ENCODE measurements at places on chromosomes 13 and 19.

DNA sequence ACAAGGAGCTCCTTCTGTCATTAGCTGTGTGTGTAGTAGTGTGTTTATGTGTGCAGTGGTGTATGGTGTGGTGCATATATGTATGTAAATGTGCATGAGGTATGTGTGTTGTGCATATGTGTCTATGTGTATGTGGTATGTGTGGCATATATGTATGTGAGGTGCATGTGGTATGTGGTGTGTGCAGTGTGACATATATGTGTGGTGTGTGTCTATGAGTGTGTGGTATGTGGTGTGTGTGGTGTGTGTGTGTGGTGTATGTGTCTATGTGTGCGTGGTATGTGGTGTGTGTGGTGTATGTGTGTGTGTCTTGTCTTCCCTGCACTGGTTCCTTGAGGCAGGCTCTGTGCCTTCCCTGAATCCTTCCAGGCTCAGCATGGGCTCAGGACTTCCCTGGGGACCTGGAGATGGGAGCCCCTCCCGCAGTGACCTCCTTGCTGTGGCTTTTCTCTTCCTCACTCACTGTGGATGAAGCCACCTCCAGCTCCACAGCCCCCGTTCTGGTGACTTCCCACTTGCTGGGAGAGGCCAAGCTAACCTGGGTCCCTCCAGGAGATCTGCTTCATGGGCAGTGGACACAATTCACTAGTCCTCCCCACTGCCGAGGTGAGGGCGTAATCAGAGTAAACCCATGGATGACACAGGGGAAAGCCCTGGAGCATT, 64.2 kb downstream of the CCDC70 start:
- no peak for DNase-seq

DNA sequence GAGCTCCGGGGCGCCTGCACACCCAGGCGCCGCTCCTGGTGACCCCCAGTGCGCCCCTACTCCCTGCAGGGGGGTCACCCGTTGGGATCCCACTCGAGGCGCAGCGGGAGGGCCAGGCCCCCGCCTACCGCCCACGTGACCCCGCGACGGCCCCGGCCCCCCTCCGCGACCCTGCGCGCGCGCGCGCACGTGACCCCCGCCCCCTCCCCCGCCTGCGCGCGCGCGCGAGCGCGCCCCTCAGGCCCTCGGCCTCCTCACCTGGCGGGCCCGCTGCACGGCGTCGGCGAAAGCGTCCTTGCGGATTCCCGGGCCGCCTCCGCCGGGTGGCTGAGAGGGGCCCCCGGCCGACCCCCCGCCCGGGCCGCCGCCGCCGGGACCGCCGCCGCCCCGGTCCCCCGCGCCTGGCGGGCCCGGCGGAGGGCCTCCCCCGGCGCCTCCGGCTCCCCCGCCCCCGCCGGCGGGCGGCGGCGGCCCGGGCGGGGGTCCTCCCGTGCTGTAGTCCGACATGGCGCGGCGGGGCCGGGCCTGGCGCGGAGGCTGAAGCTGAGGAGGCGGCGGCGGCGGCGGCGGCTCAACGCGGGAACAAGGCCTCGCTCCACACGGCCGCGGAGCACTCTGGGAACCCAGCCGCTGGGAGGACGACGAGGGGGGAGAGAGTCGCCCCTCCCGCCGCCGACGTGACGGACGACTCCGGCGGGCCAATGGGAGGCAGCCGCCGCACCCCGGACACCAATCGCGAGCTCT, at the start of gene KHSRP:
Gene KHSRP (minus strand): TSS at position 617 of the 744 bp plus-strand sequence. CDS start 110 bp downstream, at position 507.
- DNase-seq: no peak

- DNase-seq: no peak
Observed at GRCh38 chr19:632579-633067, 714 bp downstream of the POLRMT start.

DNA sequence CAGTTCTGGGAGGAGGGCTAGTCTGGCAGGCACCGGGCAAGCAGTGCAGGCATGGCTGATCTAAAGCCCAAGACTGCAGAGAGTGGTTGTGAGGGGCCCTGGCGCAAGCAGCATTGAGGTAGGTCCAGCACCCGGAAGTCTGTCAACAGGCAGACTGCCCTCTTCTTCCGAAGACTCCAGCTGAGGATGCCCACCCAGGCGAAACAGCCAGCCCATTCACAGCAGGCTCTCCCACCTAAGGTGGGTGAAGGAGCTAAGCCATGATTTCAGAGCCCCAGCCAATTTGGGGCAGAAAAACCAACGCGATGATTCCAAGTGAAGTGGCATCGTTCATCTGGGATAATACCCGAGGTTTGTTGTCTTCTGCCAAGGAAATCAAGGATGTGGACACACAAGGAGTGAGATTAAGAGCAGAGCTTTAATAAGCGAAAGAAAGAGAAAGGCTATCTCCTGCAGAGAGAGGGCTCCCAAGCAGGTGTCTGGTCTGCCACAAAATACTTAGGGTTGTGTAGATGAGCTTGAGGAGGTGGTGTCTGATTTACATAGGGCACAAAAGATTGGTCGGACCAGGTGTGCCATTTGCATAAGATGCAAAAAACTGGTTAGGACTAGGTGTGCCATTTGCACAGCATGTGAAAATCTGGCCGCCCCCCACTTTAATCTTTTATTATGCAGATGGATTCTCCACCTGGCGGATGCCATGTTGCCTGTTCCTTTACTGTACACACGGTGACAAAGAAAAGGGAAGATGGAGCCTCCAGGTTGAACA, 22.6 kb downstream of the FAM124A start:
- no peak for DNase-seq

DNA sequence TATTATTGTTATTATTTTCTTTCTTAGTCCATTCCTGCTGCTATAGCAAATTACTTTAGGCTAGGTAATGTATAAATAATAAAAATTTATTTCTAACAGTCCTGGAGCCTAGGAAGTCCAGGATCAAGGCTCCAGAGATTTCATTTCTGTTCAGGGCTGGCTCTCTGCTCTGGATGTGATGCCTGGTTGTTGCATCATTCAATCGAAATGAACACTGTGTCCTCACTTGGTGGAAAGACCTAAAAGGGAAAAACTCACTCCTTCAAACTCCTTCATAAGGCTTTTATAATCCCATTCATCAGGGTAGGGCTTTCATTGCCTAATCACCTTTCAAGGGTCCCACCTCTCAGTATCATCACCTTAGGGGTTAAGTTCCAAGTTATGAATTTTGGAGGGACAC, 395.0 kb downstream of the EFNB2 start:
- DNase-seq: no peak

DNA sequence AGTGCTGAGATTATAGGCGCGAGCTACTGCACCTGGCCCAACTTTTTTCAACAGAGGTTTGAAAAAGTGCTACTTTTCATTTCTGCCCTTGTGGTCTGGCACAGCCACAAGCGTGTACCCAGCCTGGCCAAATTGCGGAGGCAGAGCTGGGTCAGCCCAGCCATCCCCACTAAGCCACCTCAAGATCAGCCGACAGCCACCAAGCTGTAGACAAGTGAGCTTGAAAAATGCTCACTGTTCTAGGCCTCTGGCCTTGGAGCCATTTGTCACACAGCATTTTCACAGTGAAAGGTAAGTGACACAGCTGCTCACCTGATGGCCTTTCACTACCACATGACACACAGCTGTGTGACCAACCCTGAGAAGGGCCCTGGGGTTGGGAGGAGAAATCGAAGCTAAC, 27.3 kb downstream of the DNMT1 start:
- DNase-seq: no peak

- DNase-seq: no peak
Observed at GRCh38 chr13:106156468-106156867, 379.0 kb downstream of the EFNB2 start.

DNA sequence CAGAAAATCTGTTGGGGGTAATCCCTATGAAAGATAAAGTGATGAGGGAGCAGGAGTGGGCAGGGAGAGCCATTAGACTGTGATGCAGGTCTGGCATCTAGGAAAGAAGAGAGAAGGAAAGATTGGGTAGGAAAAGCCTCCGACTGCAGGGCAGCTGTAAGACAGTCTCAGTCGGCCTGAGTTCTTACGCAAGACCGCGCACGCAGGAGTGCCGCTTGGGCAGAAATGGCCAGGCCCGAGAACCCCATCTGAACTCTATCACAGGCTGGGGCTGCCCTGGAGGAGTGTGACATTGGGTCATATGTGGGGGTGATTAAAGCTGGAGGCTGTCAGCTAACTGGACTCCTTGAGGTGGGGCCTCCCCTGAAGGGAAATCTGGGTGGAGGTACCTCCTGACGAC, 13.9 kb upstream of the FBXL3 start:
- no peak for DNase-seq

- no peak for DNase-seq
Observed at GRCh38 chr13:36288794-36289391, 8.7 kb downstream of the CCDC169 start.

DNA sequence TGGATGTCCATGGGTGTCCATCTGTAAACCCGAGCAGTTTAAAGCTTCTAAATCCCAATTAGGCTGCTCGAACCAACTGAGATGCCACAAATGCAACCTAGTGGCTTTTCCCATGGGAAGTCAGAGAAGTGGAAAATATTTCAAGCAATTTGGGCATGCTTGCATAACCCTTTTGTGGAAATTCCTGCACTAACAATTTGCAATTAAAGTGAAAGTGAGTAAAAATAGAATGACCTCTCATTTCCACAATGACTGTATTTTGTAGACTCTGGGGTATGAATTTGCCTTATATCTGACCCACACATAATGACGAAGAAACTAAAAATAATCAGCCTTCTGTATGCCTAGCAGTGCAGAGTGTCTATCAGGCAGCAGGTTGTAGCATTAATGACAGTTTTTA, 91.8 kb upstream of the TSC22D1 start:
- DNase-seq: no peak

- DNase-seq: no peak
Observed at GRCh38 chr13:42011601-42012350, 36.7 kb upstream of the DGKH start.

DNA sequence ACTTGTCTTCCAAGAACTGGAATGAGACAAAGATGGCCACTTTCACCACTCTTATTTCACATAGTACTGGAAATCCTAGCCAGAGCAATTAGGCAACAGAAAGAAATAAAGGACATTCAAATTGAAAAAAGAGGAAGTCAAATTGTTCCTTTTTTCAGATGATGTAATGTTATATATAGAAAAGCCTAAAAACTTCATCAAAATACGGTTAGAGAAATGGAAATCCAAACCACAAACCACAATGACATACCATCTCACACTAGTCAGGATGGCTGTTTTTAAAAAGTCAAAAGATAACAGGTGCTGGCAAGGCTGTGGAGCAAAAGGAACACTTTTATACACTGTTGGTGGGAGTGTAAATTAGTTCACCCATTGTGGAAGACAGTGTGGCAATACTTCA, 113.3 kb upstream of the SPRY2 start:
- DNase-seq: no peak

DNA sequence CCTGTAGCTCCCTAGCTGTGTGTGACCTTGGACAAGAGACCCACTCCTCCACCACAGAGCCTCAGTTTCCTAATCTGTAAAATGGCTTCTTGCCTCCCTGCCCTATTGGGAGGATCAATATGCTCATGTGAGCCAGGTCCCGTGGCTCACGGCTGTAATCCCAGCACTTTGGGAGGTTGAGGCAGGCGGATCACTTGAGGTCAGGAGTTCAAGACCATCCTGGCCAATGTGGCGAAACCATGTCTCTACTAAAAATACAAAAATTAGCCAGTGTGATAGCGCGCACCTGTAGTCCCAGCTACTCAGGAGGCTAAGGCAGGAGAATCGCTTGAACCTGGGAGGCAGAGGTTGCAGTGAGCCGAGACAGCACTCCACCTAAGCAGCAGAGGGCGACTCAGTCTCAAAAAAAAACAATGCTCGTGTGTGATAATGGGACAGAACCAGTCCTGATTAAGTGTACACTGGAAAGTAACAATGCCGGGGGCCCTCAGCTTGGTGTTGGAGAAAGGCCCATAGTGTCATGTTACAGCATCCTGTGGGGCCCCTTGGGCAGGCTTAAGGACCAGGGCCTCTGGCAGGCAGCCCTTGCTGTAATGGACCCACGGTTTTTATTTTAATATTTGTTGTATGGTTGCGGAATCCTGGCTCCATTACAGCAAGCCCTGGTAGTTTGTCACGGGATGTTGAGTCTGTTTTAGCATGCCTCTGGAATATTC, 6.8 kb downstream of the RPS11 start:
- no peak for DNase-seq

GRCh38 chr13:113740286-113740556, 18.8 kb upstream of the TMEM255B start:
- DNase-seq: no peak

GRCh38 chr13:66532146-66532545, 698.0 kb downstream of the PCDH9 start:
- DNase-seq: no peak

DNA sequence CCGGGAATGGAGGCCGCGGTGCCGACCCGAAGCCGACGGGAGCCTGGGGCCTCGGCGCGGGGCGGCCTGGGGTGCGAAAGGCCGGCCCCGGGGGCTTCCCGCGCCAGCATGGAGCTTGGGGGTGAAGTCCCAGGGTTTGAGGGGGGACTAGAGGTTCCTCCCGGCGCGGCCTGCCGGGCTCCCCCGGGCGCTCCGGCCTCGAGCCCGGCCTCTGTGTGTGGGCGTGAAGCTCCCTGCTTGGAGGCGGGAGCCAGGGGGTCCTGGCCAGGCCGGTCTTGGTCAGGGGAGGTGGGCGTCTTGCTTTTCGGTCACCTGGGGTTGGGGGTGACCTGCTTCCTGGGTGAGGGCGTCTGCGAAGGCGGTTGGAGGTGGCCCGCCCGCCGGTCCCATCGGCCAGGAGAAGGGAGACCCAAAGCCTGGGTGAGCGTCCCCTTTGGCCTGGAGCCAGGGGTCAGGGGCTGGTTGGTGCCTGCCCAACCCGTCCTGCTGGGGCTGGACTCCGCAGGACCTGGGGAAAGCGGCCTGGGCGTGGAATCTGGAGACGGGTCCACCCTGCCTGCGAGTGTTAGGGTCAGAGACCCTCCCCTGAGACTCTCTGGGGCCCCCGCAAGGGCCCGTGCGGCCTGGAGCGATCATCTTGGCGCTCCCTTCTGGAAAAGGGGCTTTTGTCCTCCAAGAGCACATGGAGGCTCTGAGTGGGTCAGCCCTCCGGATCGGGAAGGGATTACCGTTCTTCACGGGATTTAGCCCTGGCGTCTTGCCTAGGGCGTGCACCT, 535 bp downstream of the BSG start:
- no peak for DNase-seq

DNA sequence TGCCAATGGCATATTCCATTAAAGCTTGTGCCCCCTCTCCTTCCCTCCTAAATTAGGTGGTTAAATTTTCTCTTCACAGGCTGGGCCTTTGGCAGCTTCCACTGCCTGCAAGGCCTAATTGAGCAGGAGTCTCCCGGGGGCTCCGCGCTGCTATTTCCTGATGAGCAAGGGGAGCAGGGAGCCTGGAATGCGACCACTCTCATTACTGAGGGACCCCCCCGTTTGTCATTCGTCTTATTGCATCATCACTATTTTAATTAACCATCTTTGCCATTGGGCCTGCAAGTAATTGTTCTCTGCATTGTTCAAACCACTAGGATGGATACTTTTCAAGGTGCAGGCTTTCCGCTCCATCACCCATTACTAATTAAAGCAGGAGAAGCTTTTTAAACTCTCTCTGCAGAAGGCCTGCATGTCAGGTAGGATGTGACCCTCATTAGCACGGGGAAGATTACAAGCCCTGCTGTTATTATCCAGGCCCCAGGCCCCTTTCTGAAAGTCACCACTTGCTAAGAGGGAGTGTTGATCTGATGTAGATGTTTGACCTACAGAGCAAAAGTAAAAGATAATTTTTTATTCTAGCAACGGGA, 142.3 kb downstream of the OXGR1 start:
- DNase-seq: no peak

GRCh38 chr19:7925171-7925851, 624 bp downstream of the CTXN1 start:
- peak; percentile 58 for DNase-seq

Measured in stimulated activated CD8-positive, alpha-beta memory T cell treated with anti-CD3 and anti-CD28 coated beads, Interleukin-15, amount 100 ng/mL, for 1 hour (primary cell).